ENCODE measurements at places on chromosomes 12 and 14. TPM values are rescaled to one million over a fixed set of nuclear protein-coding genes. Genes with fewer than 3 reads are reported as not detected.

GRCh38 chr12:55737581-55738122 lies 5.3 kb upstream of the GDF11 start:
- DNase-seq = no peak

- no peak for DNase-seq
Observed at GRCh38 chr12:42309996-42310395, 15.9 kb downstream of the ZCRB1 start.

- peak; percentile 82 for DNase-seq
Observed at GRCh38 chr12:7933255-7933726, 2.7 kb downstream of the SLC2A3 start.

Gene SLC38A4
- not detected for total RNA-seq

DNA sequence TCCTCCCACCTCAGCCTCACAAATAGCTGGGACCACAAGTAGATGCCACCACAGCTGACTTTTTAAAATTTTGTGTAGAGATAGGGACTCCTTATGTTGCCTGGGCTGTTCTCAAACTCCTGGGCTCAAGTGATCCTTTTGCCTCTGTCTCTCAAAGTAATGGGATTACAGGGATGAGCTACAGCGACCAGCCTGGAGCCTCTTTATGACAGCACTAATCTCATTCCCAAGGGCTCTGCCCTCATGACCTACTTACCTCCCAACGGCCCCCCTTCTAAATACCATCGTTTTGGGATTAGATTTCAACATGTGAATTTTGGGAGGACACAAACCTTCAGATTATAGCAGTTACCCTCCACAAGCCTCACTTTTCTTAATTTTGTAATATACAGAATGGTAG lies 150.6 kb upstream of the FUT8 start:
- DNase-seq = no peak

- no peak for DNase-seq
Observed at GRCh38 chr14:40796168-40796567, 810.5 kb upstream of the LRFN5 start.

Gene TOMM20L
- not detected for total RNA-seq

Measured in glomerular endothelial cell (primary cell).